T1000 (cell line): ENCODE measurements at places on chromosomes 11 and 22.

- DNase-seq, result no peak
Observed at GRCh38 chr11:65428578-65429067, 6.0 kb downstream of the NEAT1 start.

DNA sequence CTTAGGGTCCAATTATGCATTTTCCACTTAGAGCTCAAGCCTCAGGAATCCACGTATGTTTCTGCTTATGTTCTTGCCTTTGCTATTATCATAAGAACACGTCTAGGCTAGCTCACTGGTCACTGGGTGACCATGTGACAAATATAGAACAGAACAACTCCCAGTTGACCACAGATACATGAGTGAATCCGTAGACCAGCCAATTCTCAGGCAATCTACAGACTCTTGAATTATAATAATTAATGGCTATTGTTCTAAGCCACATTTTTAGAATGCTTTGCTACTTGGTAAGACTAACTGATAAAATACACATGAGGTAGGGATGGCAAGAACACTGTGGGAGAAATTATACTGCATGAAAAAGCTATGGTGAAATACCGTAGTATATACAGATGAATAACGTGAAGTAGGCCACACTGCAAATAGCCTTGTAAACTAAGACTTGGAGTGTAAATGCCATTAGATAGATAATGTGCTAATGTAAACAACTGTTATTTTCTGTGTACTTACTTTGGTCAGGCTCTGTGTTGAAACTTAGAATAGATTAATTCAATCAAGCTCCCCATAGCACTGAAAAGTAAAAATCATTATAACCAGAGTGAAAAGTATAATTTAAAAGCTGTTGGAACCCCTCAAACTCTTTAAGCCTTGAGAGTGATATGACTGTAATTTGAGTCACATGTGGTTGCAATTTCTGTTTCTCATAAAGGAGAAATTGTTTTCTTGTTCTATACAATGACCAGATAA lies 366.2 kb upstream of the CCDC179 start:
- no peak for DNase-seq

DNA sequence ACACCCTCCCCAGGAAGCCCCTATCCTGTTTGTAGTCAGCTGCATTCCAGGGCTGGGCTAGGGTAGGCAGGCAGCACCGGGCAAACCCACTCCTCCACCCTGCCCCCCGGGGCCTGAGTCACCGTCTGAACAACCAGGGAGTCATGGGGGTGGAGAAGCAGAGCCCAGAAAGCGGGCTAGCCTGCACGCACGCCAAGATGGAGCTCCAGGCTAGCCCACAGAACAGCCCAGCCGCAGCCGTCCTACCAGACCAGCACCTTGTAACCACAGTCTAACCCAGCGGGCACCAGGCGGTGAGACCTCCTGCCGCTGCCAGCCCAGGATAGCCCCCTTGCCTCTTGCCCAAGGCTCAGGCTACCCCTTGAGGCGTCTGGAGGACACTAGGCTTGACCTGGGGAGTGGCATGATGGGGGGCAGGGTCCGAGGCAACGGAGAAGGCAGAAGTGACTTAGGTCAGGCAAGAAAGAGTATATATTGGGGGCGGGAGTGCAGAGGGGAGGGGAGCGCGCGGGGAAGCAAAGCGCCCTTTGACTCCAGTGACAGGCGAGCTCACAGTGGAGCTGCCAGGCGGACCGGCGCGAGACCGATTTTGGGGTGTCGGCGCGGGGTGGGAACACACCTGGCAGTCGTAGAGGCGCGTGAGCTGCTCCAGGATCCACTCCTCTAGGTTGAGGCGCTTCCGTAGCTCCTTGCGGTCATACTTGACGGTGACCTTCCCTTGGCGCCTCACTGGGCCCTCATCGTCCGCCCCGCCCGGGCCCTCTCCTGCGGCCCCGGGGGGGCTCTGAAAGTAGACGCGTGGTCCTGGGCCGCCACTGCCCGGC lies 734 bp downstream of the PPP1R14B start:
- DNase-seq, result peak; percentile 86

GRCh38 chr22:30890686-30891442 lies 77.7 kb downstream of the MORC2 start:
- DNase-seq, result no peak

GRCh38 chr11:114448749-114449482 lies 9.6 kb downstream of the REXO2 start:
- no peak for DNase-seq

DNA sequence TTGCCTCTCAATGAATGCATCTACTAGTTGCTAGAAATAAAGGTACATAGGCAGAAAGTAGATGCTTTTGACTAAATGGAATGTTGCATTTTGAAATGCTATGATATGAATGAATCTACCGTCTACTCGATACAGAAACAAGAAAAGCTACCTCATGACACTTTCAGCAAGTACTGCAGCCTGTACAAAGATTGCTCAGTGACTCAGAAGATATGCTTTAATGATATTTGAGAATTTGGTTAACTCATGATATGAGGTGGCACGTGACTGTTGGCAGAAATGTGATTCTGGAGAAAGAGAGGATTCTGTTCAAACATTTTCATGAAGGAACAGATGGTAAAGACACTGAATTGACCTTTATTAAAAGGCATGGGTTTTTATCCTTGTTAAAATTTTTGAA lies 76.0 kb downstream of the HSD17B12 start:
- DNase-seq, result no peak

DNA sequence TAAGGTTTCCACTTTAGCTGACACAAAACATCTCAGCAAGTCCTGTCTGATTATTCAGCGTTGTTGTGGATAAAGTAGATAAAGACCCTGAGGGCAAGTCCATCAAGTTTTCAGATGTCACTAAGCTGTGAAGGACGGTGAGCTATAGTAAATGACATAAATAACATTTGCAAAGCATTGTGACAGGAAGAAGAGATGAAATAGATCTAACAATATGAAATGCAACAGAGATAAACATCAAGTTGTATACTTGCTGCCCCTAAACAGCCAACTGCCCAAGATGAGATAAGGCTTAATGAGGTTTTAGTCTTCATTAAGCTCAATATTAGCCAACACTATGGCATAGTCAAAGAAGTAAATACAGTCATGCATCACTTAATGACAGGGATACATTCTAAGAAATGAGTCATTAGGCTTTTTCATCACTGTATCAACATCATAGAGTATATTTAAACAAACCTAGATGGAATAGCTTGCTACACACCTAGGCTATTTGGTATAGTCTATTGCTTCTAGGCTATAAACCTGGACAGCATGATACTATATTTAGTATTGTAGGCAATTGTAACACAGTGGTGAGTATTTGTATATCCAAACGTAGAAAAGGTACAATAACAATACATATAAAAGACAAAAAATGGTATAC lies 625.1 kb upstream of the ANO5 start:
- DNase-seq, result no peak

DNA sequence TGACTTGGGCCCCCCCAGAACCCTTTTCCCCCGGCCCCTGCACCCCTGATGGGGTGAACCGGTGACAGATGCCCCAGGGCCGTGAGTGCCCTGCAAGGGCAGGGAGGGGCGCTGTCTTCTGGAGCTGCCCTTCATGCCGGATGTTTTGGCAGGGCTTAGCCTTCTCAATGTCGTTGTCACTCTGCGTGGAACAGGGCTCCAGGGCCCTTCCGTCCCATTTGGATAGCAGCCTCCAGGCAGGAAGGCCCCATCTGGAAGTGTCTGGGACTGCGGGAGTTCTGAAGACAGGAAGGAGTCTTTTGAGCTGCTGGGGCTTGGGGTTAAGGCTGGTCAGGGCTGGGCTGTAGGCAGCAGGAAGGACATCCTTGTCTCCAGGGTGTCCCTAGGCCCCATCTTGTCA lies 4.6 kb downstream of the FRMD8 start:
- no peak for DNase-seq

DNA sequence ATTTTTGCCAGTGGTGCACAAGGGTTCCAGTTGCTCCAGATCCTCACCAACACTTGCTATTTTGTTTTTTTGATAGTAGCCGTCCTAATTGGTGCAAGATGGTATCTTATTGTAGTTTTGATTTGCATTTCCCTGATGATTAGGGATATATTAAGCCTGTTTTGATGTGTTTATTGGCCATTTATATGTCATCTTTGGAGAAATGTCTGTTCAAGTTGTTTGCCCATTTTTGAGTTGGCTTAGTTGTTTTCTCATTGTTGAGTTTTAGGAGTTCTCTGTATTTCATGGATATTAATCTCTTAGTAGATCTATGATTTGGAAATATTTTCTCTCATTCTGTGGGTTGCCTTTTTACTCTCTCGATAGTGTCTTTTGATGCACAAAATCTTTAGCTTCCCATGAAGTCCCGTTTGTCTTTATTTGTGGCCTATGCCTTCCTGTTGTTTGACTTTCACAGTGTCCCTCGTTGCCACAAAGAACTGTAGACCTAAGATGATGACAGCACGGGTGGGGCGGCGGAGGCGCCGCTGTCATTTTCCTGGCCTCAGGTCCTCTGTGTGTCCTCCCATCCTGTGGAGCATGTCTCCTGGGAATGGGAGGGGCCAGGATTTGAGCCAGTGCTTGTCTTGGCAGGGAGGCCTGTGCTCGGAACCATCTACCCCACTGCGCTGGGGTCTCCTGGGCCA lies 33.5 kb downstream of the LRP5 start:
- DNase-seq, result no peak

DNA sequence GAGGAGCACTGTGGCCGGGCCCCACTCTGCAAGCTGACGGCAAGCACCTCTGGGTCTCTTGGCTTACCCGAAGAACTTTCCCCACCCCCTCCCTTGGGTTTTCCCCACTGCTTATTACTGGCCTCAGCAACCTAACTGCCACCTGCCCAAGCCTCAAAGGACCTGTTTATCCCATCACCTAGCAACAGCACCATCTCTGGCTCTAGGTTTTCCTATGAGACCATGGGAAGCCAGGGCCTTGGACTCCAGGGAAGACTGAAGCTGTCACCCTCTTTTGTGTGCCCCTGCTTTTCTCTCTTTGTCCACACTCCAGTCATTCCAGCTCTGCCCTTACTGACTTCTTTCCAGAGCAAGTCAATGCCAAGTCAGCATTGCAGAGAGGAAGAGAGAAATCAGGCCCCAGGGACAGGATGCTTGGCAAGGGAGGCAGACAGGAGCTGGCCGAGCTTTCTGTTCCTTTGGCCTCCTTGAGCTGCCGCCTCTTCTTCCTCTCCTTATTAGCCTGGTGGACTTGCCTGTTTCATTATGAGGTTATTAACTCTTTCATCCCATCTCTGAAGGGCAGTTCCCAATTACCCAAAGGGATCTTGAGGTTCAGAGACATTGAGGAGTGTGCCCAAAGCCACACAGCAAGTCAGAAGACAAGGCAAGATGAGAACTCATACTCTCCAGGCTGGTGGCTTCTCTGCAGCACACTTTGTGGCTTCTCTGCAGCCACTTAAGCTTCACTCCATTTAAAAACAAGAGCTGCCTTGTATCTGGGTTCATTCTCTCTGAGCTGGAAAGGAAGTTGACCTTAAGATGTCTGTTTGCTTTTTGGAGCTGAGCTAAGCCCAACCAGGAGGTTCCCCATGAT lies at the start of gene SMIM35:
SMIM35 (minus strand) TSS at position 51 of the 856 bp plus-strand sequence. CDS start 206 bp downstream, outside the sequence.
- DNase-seq, result no peak

GRCh38 chr22:46390105-46390651 lies 54.7 kb downstream of the TRMU start:
- DNase-seq, result no peak

GRCh38 chr11:96197801-96198701 lies 144.9 kb downstream of the MAML2 start:
- DNase-seq, result no peak

DNA sequence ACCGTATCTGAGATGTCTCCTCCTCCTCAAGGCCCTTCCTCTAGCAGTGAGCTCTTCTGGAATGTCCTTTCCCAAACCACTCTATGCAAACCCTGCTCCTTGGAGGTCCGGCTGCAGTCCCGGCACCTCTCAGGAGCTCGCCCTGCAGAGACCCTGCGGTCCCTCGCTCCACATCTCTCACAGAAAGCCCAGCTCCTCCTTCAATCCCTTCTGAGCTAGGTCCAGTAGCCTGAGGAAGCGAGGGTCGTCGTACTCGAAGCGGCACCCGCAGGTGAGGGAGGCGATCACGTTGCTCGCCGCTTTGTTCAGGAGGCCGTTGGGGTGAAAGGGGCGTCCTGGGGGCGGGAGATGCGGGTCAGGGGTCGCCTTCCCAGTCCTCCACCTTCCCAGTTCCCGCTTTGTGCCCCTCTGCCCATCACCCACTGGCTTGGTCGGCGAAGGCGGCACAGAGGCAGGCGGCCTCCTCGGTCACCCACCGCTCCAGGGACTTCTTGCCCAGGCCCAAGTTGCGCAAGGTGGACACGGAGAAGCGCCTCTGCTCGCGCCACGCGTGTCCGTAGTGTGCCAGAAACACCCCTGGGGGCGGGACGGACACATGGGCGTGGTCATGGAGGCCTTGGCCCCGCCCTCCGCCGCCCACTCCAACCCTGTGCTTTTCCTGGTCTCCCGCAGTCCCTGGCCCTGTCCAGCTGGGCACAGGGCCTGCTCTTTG lies 21.5 kb upstream of the CYP2D6 start:
- no peak for DNase-seq

- no peak for DNase-seq
Observed at GRCh38 chr22:37333724-37334460, 51.6 kb downstream of the CYTH4 start.

DNA sequence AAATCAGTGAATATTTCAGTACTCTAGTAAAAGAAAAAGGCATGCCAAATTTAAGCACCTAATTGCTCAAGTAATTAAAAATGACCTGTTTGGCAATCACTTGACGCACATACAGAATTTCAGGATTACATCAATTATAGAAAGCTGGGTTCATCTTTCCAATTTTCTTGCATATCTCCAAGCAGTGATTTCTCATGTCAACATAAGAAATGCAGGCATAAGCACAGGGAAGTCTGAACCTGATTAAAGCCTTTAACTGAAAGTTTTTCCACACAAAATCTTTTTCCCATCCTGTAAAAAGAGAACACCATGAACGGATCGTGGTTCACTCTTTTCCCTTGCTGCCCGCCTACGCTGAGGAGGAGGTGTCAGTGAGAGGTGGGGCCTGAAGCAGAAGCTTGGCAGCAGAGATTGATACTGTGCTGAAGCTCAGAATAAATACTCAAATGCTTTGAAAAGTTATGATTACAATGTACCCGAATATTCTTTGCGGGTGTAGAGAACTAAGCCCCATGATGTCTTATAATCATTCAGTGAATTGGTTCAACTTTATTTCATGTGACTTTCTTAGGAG lies 704.1 kb upstream of the CCDC90B start:
- DNase-seq, result no peak

DNA sequence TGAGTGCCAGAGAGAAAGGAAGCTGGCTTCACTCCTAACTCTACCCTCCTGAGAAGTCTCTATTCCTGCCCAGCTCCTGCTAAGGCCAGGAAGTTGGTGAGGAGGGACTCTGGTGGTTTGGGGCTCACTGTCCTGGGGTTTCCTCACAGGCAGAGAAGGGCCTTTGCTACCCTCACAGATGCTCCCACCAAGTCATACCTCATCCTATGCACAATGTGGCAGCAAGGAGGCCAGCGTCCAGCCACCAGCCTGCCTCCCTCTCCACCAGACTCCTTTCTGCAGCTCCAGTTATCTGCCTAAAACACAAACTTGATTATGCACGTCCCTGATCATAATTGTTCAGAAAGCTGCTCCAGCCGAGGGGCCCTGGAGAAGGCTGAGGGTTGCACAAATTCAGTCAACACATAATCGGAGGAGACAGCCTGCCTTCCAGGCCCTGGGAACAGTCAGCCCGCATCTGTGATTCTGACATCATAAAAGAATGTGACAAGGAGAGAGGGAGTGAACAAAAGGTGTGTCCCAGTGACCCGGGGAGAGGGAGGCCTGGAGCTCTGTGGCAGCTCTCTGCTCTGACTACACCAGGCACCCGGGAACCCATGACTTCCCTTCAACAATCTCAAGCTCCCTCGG lies 28.8 kb downstream of the DKK3 start:
- DNase-seq, result no peak
